ENCODE measurements at places on chromosomes 16 and 17. TPM values are rescaled to one million over a fixed set of nuclear protein-coding genes. Genes with fewer than 3 reads are reported as not detected.

GRCh38 chr16:12500771-12501170 is 302.9 kb downstream of the CPPED1 start:
- H3K27me3 ChIP-seq = no peaks in the 10 kb centered on the region
- H3K4me3 ChIP-seq = no peak overlapping the region
- H3K36me3 ChIP-seq = no peaks in the 10 kb centered on the region
- no peaks in the 10 kb centered on the region for H3K4me1 ChIP-seq
- H3K27ac ChIP-seq = no peak overlapping the region

ARHGAP44 gene
- not detected for total RNA-seq

GRCh38 chr17:57911834-57912673 is 43.2 kb downstream of the CUEDC1 start:
- H3K27me3 ChIP-seq = no peaks in the 10 kb centered on the region
- H3K4me1 ChIP-seq = no peaks in the 10 kb centered on the region
- no peak overlapping the region for H3K27ac ChIP-seq
- H3K4me3 ChIP-seq = no peak overlapping the region
- H3K36me3 ChIP-seq = no peaks in the 10 kb centered on the region

DNA sequence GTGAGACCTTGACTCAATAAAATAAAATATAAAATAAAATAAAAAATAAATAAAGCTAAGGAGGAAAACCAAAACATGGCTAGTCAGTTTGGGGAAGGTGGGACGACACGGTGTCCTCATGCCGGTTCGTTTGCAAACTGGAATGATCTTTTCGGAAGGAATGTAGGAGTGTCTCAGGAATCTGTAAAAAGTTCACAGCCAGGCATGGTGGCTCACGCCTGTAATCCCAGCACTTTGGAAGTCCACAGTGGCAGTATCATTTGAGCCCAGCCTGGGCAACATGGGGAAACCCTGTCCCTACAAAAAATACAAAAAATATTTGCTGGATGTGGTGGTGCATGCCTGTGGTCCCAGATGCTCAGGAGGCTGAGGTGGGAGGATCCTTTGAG is 14.7 kb upstream of the RPTOR start:
- no peak overlapping the region for H3K27ac ChIP-seq
- peaks cover 8% of the 10 kb centered on the region for H3K27me3 ChIP-seq
- H3K36me3 ChIP-seq = no peaks in the 10 kb centered on the region
- H3K4me1 ChIP-seq = no peaks in the 10 kb centered on the region
- no peak for DNase-seq

DNA sequence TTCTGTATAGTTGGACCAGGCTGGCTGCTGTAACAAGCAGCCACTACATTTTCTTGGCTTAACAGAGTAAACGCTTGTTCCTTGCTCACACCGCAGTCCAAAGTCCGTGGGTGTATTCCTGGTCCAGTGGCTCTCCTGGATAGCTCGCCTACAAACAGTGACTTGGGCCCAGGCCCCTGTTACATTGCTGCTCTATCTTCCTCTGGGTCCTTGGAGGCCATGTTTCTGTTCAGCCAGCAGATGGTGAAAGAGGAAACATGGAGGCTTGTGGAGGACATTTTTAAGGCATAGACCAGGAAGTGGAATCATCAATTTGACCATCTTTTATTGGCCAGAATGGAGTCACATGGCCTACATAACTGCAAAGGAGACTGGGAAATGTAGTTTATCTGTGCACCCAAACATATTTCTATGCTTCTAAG is 55.1 kb downstream of the ATP2C2 start:
- H3K27ac ChIP-seq = no peak overlapping the region
- no peaks in the 10 kb centered on the region for H3K4me1 ChIP-seq
- H3K4me3 ChIP-seq = no peak overlapping the region
- DNase-seq = no peak
- H3K36me3 ChIP-seq = no peaks in the 10 kb centered on the region
- peaks cover 4% of the 10 kb centered on the region for H3K27me3 ChIP-seq

GRCh38 chr16:49431591-49432290 is 58.1 kb downstream of the C16orf78 start:
- no peak overlapping the region for H3K27ac ChIP-seq
- H3K27me3 ChIP-seq = no peaks in the 10 kb centered on the region
- no peaks in the 10 kb centered on the region for H3K36me3 ChIP-seq
- H3K4me3 ChIP-seq = no peak overlapping the region
- H3K4me1 ChIP-seq = no peaks in the 10 kb centered on the region
- no peak for DNase-seq

PRSS53 gene
- total RNA-seq = 3.5 TPM

- no peak overlapping the region for H3K27ac ChIP-seq
- H3K4me1 ChIP-seq = peaks cover 6% of the 10 kb centered on the region
- no peak overlapping the region for H3K4me3 ChIP-seq
- H3K36me3 ChIP-seq = no peaks in the 10 kb centered on the region
- DNase-seq = no peak
- no peaks in the 10 kb centered on the region for H3K27me3 ChIP-seq
These were observed 5.6 kb upstream of the HSBP1 start for GRCh38 chr16:83802135-83802534.
